ENCODE measurements at places on chromosomes 7 and 10.

DNA sequence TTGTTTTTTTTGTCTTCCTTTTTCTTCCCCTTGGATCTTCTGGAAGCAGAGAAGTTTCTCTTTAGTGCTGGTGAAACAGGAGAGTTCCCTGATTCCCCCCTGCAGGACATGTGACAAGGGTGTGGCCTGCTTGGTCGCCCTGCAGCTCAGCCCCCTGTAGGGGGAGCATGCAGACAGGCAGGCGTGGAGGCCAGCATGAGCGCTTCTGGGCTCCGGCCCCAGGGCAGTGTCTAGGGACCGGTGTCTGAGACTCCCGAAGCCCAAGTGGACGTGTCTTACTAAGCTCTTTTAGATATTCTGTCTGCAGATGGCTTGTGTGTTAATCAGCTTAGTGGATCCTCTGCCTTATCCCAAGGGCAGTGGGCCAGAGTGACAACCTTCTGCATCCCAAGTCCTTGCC is 26.1 kb downstream of the PRSS58 start:
- DNase-seq = peak; percentile 36
- no peak overlapping the region for H3K4me3 ChIP-seq
- H3K36me3 ChIP-seq = no peaks in the 10 kb centered on the region
- no peak overlapping the region for H3K27ac ChIP-seq

- DNase-seq = no peak
- no peaks in the 10 kb centered on the region for H3K27me3 ChIP-seq
- no peak overlapping the region for H3K4me3 ChIP-seq
- H3K4me1 ChIP-seq = no peaks in the 10 kb centered on the region
Observed at GRCh38 chr10:4498711-4499251, 327.2 kb upstream of the AKR1E2 start.

GRCh38 chr10:23412223-23412622 is 26.7 kb upstream of the OTUD1 start:
- no peaks in the 10 kb centered on the region for H3K27me3 ChIP-seq
- no peak overlapping the region for H3K4me3 ChIP-seq
- H3K4me1 ChIP-seq = no peaks in the 10 kb centered on the region
- H3K27ac ChIP-seq = no peak overlapping the region
- no peaks in the 10 kb centered on the region for H3K36me3 ChIP-seq
- DNase-seq = no peak

GRCh38 chr10:86376403-86376802 is 9.8 kb upstream of the GRID1 start:
- no peak for DNase-seq
- no peak overlapping the region for H3K4me3 ChIP-seq
- H3K27me3 ChIP-seq = peaks cover 2% of the 10 kb centered on the region
- no peaks in the 10 kb centered on the region for H3K36me3 ChIP-seq
- no peak overlapping the region for H3K27ac ChIP-seq
- H3K4me1 ChIP-seq = no peaks in the 10 kb centered on the region

DNA sequence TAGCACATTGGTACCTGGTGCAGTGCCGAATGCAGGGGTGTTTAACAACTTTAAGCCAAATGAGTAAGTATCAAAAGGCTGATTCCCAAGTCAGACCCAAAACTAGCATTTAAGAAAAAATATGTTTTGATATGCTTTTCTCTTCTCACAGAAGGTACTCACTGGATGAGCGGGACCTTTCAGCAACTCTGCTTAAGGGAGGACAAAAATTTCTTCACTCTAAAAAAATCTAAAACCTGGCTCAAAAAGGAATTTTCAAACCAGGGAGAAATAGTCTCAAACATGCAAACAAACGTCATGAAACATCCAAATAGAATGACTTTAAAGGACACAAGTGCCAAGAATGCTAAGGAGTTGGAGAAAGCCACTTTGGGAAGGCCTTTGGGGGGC is 962.1 kb downstream of the KCNMA1 start:
- H3K4me1 ChIP-seq = no peaks in the 10 kb centered on the region
- H3K27ac ChIP-seq = no peak overlapping the region
- H3K36me3 ChIP-seq = no peaks in the 10 kb centered on the region
- H3K27me3 ChIP-seq = no peaks in the 10 kb centered on the region
- DNase-seq = no peak
- H3K4me3 ChIP-seq = no peak overlapping the region

DNA sequence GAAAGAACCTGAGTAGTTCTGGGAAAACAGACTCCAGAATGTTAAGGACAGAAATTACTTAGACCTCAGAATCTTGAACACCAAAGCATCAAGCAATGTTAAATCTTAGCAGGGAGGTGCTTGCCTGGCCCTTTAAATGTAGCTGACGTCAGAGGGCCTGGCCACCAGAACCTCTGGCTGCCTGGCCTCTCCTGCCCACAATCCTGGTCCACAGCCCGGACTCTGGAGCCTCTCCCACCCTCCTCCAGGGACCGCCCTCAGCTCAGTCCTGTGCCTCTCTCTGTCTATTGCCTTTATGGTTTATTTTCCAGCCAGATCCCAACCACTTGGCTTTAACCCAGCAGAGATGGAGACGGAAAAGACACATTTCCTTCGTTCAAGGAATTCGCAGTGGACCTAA is 42.2 kb upstream of the EGR2 start:
- H3K27ac ChIP-seq = no peak overlapping the region
- peaks cover 12% of the 10 kb centered on the region for H3K4me1 ChIP-seq

- peak overlapping the region; percentile 85 for H3K27ac ChIP-seq
- peak; percentile 91 for DNase-seq
Observed at GRCh38 chr10:87095236-87095945, 385 bp downstream of the SHLD2 start.

DNA sequence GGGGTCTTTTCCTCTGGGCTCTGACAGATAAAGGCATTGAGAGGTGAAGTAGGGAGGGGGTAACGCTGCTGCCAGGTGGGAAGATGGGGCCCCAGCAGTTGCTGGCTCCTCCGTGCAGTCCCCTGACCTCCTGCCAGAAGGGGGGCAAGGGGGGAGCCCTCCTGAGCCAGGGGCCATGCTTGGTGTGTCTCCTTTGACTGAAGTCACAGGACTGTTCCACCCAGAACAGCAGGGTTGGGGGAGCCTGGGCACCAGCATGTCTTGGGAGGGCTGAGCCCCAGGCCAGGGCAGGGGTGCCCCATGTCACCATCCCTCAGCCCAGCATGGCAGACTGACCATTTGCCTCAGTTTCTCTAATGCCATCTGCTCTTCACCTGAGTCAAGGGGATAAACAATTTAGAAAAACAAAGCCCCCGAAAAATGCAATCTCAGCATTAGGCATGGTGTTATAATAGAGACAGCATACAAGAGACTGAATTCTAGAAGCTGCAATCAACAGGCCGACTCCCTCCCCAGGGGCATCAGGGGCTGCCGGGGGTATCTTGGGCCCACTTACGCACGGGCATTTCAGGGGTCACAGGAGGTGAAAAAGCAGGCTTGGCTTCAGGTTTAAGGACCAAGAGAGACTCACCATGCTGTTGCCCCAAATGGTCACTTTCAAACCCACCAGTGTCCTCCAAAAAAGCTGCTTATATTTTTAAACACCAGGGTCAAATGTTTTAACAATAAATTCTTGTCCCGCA is 108.6 kb upstream of the GPR26 start:
- H3K4me1 ChIP-seq = no peaks in the 10 kb centered on the region
- H3K27ac ChIP-seq = no peak overlapping the region
- DNase-seq = no peak
- peaks cover 2% of the 10 kb centered on the region for H3K27me3 ChIP-seq
- no peaks in the 10 kb centered on the region for H3K36me3 ChIP-seq

DNA sequence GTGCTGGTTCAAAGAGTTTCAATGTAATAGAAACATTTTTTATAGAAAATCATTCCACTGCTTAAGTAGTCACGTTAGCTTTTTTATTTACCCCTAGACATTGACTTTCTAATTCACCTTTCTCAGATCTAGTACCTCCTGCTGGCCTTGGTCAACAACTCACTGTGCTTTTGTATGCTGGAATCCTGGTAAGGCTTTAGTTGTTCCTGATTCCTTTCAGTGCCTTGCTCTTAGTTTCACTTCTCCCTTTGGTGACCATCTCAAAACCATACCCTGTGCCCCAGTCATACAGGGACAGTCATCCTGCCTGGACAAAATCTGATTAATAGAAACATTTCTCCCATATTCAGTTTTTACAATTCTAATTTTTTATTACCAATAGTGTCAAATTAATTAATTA is 130.2 kb downstream of the GPR37 start:
- no peaks in the 10 kb centered on the region for H3K27me3 ChIP-seq
- no peaks in the 10 kb centered on the region for H3K4me1 ChIP-seq
- DNase-seq = no peak
- no peaks in the 10 kb centered on the region for H3K36me3 ChIP-seq

DNA sequence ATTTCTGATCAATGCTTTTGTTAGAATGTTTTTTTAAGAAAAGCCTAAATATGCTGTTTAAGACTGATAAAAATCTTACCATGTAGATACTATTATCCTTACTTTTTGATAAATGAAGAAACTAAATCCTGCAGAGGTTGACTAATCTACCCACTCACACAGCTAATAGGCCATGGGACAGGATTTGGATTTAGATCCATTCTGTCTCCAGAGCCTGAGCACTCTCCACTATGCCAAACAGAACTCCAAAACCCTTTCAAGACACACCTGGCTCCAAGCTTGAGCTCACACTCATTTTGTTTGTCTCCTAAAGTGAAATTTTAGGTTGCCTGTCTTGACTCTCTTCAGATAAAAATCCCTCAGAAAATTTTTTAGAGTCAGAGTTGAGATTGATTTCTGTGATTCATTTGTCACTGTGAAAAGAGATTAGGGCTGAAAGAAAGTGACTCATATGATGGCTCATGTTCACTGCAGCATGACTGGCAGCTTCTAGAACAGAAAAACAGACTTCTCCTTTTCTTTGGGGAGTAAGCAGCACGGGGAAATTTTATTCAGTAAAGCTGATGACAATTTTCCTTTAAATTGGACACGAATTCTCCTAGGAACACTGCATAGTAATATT is 132.3 kb upstream of the POT1 start:
- DNase-seq = peak; percentile 88
- no peaks in the 10 kb centered on the region for H3K36me3 ChIP-seq
- H3K27me3 ChIP-seq = no peaks in the 10 kb centered on the region
- H3K4me1 ChIP-seq = no peaks in the 10 kb centered on the region
- H3K27ac ChIP-seq = no peak overlapping the region

GRCh38 chr10:71078454-71079145 is 133.8 kb upstream of the UNC5B start:
- DNase-seq = no peak
- H3K4me3 ChIP-seq = no peak overlapping the region
- H3K4me1 ChIP-seq = no peaks in the 10 kb centered on the region
- H3K27me3 ChIP-seq = peaks cover 2% of the 10 kb centered on the region
- H3K27ac ChIP-seq = no peak overlapping the region

DNA sequence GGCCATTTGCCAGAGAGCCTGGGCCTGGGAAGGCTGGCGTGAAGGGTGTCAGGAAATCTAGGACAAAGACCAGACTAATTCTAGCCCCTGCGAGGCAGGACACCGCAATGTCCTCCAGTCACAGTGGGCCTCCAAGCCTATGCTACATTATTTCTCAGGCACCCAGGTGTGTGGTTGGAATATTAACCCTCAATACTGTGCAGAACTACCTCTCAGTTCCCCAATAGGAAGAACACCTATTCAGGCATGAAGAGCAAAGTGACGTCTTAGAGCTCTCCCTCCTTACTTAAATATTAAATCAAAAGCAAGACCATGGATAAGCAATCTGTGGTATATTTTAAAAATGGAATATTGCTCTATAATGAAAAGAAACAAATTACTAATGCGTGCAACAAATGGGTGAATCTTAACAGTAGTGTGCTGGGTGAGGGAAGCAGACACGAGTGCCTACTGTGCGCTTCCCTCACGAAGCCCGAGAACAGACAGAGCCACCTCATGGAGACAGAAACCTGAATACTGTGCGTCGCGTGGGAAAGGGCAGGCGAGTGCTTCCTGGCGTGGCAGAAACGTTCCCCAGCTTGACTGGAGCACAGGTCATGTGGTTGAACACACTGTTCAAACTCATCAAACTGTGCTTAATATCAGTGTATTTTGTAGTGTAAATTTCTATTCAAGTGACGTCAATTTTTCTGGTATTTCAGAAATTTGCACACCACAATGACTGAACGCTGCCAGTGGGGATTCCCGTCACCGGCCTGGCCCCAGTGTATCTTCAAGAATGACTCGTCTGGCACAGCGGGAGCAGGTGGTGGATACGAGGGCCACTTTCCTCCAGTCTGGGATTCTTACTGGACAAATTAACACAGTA is 15.5 kb upstream of the PTPRN2 start:
- H3K27ac ChIP-seq = no peak overlapping the region
- peaks cover 5% of the 10 kb centered on the region for H3K36me3 ChIP-seq
- H3K27me3 ChIP-seq = no peaks in the 10 kb centered on the region
- no peak overlapping the region for H3K4me3 ChIP-seq

DNA sequence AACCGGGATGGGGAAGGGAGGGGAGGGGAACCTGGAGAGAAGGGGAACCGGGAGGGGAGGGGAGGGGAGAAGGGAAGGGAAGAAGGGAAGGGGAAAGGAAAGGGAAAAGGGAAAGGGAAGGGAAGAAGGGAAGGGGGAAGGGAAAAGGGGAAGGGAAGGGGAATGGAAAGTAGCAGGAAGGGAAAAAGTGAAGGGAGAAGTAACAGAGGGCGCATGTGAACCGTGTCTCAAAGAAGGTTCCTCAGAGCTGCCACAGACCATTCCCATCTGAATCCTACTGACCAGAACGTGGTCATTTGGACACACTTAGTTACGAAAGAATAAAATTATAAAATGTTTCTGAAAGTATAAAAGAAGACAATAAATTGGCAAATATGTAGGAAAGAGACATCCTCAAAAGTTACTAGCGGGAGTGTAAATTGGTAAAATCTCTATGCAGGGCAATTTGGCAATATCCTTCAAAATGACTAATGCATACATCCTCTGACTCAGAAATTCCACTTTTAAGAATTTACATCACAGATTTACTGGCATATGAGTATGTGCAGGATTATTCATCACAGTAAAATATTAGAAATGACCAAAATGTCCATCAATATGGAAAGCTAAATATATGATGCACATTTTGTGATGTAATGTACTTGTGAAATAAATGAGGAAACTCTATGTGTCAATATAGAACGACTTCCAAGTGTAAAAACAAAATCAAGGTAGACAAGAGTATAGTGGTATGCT is 12.9 kb downstream of the C10orf67 start:
- no peaks in the 10 kb centered on the region for H3K4me1 ChIP-seq
- DNase-seq = peak; percentile 54
- H3K36me3 ChIP-seq = no peaks in the 10 kb centered on the region

GRCh38 chr10:100148353-100149211 is 37.2 kb downstream of the ERLIN1 start:
- DNase-seq = peak; percentile 23
- H3K27ac ChIP-seq = no peak overlapping the region
- H3K36me3 ChIP-seq = peaks cover 41% of the 10 kb centered on the region
- no peaks in the 10 kb centered on the region for H3K4me1 ChIP-seq
